ENCODE measurements at places on chromosomes 3 and 15.

GRCh38 chr15:101579631-101580163 is 72.5 kb downstream of the TM2D3 start:
- no peak for DNase-seq

DNA sequence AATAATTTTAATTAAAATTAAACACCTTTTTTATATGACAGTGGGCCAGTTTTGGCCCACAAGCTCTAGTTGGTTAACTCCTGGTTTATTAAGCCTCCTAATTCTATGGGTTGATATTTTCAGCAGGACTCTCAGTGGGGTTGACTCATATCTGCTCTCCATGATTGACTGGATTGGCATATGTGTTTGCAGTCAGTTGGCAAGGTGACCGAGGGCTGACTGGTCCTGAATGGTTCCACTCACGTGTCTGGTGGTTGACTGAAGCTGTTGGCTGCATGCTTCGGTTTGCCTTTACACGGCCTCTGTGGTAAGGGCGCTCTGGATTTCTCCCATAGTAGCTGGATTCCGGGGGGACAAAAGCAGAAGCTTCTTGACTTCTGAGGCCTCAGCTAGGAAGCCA is 65.3 kb upstream of the ZNF280D start:
- DNase-seq: peak; percentile 22

DNA sequence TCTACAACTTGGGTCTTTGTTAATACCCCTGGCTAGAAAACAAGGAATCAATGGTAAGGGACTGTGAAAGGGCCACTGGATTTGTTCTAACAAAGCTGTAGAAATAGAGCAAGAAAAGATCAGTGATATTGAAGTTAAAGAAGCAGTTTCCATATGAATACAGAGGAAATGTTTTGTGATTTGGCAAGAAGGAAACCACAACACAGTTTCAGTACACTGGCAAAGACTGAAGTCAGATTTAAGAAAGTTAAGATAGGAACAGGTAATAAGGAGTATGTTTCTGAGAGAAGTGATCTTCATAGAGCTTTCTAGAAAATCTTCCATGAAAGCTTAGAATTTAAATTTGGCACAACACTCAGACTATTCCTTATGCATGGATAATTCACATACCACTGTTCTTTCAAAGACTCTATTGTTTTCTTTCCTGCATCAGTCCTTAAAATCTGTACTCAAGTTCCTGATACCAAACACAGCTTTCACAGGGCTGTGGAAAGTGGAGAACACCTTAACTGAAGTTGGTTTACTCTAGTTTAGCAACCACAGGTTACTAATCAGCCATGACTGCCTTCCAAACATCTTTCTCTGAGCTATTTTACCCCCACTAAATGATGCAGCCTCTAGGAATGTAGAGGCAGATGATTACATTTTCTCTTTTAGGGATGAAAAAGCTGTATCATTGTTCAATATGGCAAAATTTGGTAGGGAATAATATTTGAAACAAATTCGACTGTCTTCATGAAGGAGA is 32.4 kb upstream of the ALCAM start:
- DNase-seq: no peak

- DNase-seq: no peak
Observed at GRCh38 chr3:71201939-71202338, 381.6 kb downstream of the FOXP1 start.

GRCh38 chr15:39444735-39445470 is 136.0 kb upstream of the THBS1 start:
- DNase-seq: no peak

- no peak for DNase-seq
Observed at GRCh38 chr3:23129117-23129516, 74.0 kb upstream of the UBE2E2 start.

GRCh38 chr15:76987896-76988860 is 6.7 kb upstream of the PSTPIP1 start:
- peak; percentile 90 for DNase-seq

GRCh38 chr3:16516695-16517481 is 3.4 kb upstream of the RFTN1 start:
- DNase-seq: peak; percentile 71

DNA sequence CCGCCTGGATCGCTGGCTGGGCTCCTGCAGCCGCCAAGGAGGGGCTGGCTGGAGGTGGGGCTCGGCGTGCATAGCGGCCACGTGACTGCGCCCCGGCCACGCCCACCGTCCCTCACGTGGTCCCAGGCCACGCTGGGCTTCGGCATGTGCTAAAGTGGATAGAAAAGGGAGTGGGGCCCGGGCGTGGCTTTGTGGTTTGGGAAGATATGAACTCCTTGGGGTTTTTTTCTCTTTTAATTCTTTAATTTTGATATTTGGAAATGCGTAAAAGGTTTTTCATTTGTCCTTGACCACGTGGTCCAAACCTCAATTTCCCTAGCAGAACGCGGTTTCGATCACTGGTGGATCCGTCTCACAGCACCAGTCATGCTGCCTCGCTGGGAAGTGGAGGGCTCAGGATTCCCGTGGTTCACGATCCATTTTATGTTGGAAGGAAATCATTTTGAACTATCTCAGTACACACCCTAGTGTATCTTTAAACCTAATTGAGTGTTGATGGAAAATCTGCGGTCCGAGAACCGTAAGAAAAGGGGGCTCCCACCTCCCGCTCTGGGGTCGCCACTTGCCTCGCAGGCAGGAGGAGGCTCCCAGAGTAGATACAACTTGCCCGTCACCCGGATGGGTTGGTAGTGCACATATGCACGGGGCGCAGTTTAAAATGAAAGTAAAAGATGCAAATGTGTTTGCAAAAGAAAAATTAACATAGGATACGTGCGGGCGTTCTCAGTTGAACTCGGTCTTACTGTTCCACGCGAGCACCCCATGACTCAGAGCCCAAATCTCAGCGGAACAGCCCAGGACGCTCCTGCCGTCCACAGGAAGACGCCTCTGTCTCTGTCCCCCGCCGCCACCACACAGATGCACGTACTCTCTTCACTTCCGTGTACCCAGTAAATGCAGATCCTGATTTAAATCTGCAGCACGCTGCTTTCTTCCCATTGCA is 141.9 kb downstream of the PGPEP1L start:
- peak; percentile 76 for DNase-seq

DNA sequence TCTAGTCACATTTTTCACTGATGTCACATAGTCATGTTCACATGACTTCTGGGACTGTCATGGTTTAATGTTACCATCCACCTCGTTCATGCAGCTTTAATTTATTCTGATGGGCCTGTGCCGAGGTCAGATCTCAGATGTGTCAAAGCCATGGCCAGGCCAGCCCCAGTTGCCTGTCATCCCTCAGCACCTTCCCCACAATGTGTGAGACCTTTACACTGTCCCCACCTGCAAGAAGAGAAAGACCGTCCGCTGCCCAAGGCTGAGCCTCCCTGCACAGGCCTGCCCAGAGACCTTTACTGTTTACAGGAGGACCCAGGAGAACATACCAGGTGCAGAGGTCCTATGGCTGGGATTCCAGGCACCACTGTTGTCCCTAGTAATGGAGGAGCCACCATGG is 12.8 kb upstream of the KLF15 start:
- DNase-seq: no peak

DNA sequence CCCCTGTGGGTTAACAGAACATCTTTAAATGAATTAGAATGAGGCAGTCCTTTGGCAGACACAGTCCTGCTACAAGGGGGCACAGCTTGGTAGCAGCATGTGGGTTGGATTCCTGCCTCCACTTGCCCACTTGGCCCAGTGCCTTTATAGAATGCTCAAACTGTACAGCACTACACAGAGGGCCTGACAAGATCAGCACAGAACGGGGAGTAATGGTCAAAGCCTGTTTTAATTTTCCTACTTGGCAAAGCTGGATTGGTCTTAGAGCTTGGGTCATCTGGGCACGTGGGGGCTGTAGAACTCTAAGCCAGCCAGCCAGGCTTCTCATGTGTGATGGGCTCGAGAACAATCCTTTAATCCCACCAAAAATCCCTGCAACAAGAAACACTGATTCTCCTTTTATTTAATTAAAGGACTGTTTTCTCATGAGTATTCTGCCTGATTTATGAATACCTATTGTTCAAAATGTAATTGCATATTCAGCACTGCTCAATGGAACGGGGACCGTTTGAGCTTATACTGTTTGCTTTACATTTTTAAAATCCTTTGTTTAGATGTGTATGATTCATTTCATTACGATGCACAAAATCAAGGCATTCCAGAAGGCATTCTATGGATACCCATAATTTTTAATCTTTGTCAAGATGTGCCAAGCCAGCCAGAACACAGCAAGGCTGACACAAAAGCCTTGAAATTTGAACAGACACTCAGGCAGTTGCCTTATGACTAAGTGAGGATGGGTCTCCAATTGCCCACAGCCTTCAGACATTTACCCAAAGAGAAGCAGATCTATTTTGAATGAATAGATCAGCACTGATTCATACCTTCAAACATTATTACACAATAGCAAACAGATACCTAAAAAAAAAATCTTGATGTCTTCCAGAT is 249.3 kb upstream of the TGFBR2 start:
- no peak for DNase-seq

DNA sequence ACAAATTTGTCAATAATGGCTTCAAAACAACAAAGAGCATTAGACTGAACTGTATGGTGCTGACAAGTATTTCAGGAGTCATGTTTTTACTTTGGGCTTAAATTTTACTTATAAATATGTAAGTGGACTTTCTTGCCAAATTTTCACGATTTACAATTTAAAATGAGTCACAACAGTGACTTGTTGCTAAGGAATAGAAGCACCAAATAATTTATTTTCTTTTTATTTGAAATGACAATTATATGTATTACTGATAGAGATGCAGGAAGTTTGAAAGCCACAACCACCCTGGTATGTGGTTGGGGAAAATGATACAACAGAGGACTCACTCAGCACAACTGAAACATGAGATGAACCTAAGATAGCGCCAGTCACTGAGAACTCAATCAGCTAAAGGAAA is 90.3 kb downstream of the FMN1 start:
- no peak for DNase-seq

DNA sequence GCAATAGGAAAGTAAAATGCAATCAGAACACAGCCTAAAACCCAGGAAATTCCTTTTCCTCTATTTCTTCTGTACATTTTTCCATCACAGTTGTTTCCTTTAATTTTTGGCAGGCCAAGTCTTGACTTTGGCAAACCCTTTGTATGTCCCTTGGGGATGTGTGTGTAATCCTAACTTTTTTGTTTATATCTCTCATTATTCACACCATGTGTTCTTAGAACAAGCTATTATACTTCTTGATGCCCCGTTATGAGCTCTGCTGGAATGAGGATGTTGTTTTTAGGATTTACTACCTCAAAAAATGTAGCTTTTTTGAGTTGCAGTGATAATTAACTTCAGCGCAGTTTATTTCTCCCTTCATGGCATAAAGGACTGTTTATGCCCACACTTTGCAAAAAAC is 123.4 kb downstream of the ABI3BP start:
- no peak for DNase-seq

DNA sequence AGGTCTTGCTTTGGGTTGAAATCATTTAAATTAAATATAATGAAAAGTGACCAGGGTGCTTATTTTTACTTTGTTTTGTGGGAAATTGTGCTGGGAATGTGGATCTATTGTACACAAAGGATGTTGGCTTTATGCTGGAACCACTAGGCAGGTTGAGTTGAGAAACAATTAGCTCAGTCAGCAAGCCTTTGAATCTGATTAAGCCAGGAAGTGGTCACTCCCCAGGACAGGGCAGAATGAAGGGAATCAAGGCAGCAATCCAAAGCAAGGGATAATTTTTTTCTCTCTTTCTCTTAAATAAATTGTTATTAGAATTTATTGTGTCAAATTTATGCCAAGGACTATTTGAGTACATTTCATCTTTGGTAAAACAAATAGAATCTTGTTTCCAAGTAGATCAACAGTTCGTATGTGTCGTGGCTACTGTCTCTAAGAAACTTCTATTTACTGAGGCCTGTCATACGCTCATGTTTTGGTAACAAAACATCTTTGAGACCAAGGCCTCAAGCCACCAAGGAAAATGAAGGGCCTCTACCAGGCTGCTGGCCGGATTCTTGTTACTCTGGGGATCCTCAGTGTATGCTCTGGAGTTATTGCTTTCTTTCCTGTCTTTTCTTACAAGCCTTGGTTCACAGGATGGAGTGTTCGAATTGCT is at the start of gene TMEM212:
TSS of gene TMEM212 (plus strand) at position 486 of the 655 bp plus-strand sequence. CDS start at position 521, 35 bp downstream.
- no peak for DNase-seq

DNA sequence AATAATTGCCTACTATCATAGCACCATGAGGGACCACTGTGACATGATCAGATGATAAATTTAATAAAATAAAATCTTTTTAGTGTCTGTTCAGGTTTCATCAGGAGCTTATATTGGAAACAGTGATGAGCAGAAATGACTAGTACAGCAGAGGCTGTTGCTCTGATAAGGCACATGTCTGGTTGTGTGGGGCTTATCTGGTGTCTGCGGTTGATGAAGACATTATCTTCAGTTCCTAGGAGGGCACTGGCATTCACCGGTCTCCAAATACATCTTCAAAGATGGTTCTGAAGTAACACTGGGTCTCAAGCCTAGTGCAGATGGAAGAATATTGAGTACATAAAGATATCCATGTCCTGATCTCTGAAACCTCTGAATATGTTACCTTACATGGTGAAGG is 125.3 kb downstream of the SUCNR1 start:
- no peak for DNase-seq

GRCh38 chr15:80179025-80179759 is 26.4 kb downstream of the FAH start:
- DNase-seq: no peak

DNA sequence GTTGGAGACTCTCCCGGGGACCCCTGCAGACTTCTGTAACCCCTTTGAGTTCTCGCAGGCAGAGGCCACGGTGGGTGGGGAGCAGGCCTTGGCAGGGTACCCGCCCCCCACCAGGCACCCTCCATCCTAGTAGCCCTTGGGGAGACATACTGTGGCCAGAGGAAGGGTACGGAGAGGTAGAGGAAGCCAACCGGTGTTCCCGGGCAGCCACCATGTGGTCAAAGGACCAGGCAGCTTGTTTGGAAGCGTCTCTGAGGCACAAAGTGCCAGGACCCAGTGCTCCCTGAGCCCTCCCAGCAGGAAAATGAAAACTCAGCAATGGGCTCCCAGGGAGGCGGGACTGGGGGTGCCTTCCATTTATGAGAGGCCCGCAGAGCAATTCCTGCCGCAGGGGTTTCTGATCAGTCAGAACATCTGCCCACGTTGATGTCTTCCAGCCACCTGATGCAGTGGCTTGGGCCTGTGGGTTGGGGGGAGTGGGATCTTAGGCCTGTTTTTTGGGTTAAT is 53.0 kb upstream of the CGNL1 start:
- no peak for DNase-seq

DNA sequence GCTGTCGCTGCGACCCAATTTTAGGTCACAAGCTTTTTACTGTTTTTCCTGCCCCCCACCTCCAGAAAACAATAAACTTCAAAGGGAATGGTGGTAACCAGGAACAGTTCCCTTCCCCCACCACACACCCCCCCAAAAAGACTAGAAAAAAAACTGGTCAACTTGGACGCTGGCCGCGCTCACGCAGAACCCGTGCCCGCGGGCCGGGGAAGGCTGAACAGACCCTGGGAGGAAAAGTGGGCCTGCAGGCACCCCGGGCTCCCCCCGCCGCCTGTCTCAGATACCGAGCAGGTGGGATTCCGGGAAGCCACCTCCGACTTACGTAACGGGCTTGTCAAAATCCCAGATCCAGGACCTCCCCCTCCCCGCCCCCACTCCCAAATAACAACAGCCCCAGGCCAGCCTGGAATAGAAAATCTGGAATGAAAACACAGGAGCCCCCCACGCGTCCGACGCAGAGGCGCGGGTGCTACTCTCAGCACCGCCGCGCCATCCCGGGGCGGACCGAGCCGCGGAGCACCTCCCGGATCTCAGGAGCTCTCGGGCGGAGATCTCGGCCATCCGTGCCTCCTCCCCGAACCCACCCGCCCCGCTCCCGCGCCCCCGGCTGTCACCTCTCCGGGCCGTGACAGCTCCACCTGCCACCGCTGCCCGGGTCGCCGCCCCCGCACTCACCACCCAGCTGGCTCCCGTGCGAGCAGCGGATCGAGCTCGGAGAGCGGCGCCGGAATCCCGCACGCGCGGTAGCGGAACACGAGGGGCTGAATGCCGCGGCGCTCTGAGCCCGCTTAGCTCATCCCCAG is 557 bp downstream of the DENND4A start:
- DNase-seq: peak; percentile 82

All from stimulated activated effector memory CD8-positive, alpha-beta T cell treated with anti-CD3 and anti-CD28 coated beads, Interleukin-12 subunit alpha, Interleukin-12 subunit beta, amount 100 ng/mL, for 72 hours (primary cell).